ENCODE measurements at places on chromosomes 7 and 10. TPM values are rescaled to one million over a fixed set of nuclear protein-coding genes. Genes with fewer than 3 reads are reported as not detected.
A peak's percentile ranks its signal among the peaks of the same experiment; 100 is the strongest.

Gene MAT1A
- 0.29 TPM for total RNA-seq

GRCh38 chr7:68203251-68203650 lies 1206.6 kb downstream of the TYW1 start:
- no peak for DNase-seq

DNA sequence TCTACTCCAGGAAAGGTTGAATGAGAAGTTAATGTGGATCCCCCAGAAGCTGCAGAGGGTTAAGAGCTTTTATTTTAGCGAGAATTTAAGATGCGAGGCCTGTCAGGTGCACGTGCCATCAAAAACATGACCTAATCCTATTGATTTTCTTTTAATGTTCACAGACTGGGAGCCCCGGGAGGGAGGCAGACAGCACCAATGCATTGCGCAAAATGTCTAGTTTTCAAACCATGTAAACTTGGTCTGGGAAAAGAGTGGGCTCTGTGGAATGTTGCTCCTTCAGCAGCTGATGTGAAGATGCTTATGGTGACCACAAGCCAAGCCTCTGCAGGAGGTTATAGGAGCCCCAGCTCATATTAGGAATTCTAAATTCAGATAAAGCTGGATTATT lies 172.0 kb upstream of the ITGB1 start:
- no peak for DNase-seq

GRCh38 chr10:131743190-131744151 lies 157.3 kb upstream of the PPP2R2D start:
- no peak for DNase-seq

DNA sequence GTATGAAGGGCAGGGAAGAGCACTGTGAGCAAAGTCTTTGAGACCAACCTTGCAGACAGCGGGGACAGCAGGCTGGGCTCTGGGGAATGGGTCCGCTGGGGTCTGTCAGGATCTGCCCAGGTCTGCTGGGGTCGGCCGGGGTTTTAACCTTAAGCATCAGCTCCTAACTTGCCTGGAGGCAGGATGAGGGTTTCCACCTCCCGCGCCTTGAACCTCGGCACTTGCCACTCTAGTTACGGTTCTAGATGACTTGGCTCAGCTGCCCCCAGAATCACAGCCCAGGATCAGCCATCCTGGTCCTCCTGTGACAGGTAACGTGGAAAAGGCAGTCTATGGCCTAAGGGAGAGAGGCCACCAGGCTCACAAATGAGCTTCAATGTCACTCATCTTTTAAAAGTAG lies 50.4 kb upstream of the CACUL1 start:
- no peak for DNase-seq

Gene TAS2R5
- 2.0 TPM for total RNA-seq

DNA sequence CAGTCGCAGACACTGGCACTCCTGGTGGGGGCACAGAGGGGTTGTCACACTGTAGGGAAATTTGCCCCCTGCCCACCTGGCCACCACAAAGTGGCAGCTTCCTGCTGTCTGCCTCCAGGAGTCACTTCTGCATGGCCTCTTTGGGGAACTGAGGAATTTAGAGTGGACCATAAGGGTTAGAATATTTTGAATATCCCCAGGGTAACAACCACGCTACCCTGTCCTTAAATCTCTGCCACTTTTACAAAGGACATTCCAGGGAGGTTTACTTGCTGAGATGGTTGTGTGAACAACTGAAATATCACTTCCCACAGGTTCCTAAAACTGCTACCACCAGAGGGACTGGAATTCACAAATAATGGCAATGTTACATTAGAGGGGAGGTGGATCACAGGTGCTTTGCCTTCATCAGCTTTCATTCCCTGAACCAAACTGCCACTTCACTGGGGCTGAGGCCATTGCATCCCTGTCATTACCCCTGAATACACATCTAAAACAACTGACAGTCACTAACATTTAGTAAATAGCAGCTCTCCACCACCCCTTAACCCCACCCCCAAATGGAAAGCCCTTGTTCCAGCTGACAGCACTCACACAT lies 88.1 kb upstream of the IFRD1 start:
- no peak for DNase-seq

DNA sequence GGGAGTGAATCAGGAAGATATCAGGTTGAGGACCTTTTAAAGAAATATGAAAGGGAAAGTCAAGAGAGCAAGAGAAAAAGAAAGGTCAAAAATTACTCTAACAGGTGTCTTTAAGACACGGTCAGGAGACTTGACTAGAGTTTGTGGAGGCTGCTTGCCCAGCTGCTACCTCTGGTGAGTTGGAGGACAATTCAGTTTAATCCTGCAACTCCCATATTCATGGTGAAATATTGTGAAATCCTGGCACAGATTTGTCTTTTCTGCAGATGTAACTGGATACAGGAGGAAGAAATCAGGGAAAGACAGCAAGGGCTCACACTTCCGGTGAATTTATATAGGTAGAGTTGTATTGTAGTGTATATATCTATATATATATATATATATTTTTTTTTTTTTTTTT lies 93.5 kb downstream of the AKAP9 start:
- DNase-seq: no peak

DNA sequence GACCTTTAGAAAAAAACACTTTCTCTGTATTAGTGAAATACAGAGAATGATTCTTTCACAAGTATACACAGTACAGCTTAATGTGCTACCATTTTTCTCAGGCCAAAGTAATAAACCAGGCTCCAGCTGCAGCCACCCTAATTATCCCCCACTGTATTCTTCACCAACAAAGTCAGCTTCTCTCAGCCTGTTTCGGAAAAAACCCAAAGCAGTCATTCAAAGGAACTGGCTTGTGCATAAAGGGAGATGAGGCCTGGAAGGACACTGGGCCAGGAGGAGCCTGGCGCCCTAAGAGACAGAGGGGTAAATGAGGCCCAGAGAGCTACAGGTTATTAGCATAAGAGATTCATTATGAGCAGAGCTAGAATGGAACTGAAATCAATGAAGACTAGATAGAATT lies 9.2 kb downstream of the USP54 start:
- DNase-seq: no peak

GRCh38 chr7:130415006-130415405 lies 25.8 kb downstream of the CEP41 start:
- no peak for DNase-seq

GRCh38 chr7:25790963-25791362 lies 361.0 kb upstream of the NFE2L3 start:
- DNase-seq: no peak

Gene NUTM2D
- 2.8 TPM for total RNA-seq

- DNase-seq: no peak
Observed at GRCh38 chr10:12561720-12562119, 212.4 kb downstream of the CAMK1D start.

DNA sequence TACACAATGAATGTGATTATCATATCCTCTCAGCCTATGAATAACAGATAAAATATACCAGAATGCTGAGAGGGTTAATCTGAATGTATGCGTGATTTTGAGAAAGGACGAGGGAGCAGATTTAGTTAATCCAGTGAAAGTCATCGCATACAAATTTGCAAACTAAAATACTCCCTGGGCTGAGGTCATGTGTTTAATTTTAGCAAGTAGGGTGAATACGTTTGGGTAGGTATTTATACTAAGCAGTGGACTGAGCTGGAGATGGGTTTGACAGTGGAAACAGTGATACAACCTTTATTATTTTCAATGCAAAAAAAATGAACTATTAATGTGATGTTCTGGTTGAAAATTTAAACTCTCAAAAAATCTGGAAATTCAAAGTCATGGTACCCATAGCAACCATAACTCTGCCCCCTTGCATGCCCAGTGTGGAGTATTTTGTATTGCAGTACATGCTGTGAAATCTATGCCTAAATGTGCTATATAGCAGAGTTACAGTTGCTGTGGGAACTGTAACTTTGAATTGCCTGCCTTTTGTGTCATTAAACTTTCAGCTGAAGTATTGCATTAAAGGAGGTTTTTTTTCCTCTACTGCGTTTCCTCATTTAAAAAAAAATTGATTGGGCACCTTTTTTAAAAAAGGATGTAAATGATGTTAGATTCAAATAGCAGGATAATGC lies 9.5 kb upstream of the ARID5B start:
- DNase-seq: no peak

DNA sequence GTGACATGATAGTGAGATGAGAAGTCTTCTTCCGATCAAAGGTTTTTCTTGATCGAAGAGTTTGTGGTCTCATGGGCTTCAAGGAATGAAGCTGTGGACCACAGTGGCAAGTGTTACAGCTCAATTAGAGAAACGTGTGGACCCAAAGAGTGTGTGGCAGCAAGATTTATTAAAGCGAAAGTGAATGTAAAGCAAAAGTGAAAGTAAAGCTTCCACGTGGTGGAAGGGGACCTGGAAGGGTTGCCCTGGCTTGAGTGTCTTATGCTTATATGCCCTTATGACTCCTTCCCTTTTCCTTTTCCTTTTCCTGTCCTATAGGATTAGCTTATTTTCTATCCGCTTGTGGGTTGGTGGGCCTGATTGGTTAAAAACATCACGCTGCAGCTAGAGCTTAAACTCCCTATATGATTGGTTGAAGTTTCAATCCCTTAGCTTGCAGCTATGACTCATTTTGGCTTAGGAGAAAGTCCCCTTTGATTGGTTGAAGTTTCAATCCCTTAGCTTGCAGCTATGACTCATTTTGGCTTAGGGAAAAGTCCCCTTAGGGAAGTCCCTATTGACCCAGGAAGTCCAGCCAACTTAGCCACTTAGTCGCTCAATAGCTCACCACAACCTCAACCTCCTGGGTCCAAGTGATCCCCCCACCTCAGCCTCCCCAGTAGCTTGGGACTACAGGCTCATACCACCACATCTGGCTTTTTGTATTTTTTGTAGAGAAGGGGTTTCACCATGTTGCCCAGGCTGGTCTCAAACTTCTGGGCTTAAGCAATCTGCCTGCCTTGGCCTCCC lies 34.7 kb downstream of the MRPS24 start:
- DNase-seq: no peak

Gene SYCE1
- 5.4 TPM for total RNA-seq

Gene PRKCQ
- total RNA-seq: 1.8 TPM

Gene RHEB
- 95.0 TPM for total RNA-seq

DNA sequence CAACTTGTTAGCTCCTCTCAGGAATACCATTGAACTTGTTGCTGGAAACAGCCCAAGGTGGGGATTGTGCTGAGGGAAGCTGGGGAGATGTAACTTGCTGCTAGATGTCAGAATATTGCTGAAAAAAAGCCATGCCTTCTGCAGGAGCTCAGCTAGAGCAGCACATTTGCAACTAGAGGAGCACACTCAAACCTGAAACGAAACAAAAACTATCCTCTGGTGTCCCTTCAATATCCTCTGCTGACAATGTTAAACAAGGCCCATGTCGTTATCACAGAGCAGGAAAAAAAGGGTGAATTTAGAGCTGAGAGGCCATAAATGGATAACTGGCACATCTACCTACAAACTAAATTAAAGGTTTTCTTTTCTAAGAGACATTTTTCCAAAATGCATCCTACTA lies 53.7 kb upstream of the MACC1 start:
- no peak for DNase-seq

Gene PARD3
- total RNA-seq: 48.2 TPM

Gene DLX5
- total RNA-seq: not detected

Gene DUSP5
- total RNA-seq: 3.8 TPM

- no peak for DNase-seq
Observed at GRCh38 chr7:130024390-130024789, 26.8 kb downstream of the ZC3HC1 start.

Gene BEND7
- total RNA-seq: 9.9 TPM

Gene ETV1
- total RNA-seq: 5.6 TPM

Gene ATP6V0A4
- 2.6 TPM for total RNA-seq

DNA sequence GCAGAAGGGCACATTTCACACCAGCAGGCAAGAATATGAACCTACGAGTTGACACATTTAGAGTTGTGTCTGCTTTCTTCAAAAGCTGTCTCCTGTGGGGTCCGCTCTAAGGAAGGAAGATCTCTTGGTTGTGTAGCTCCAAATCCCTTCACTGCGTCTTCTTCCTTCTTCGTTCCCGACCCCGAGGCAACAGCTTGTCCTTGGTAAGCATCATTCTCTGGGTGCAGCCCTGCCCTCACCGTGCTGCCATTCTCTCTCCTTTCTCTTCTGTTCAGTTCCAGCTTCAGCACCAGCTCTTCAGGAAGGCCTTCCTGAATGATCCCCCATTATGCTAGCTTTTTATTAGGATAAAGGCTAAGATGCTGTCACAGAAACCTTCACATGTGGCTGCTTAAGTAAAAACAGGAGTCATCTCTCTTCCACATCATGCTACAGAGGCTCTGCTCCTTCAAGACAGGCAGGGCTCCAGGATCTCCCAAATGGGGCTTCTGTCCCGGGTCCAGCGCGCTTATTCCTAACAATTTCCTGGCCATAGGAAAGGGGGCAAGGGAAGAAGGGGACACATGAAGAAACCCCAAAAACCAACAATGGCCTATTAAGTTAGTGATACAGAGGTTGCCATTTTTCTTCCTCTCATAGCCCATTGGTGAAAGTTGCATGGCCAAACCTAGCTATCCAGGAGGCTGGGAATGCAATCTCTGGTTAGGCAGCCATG lies 52.2 kb upstream of the SHH start:
- peak; percentile 12 for DNase-seq

DNA sequence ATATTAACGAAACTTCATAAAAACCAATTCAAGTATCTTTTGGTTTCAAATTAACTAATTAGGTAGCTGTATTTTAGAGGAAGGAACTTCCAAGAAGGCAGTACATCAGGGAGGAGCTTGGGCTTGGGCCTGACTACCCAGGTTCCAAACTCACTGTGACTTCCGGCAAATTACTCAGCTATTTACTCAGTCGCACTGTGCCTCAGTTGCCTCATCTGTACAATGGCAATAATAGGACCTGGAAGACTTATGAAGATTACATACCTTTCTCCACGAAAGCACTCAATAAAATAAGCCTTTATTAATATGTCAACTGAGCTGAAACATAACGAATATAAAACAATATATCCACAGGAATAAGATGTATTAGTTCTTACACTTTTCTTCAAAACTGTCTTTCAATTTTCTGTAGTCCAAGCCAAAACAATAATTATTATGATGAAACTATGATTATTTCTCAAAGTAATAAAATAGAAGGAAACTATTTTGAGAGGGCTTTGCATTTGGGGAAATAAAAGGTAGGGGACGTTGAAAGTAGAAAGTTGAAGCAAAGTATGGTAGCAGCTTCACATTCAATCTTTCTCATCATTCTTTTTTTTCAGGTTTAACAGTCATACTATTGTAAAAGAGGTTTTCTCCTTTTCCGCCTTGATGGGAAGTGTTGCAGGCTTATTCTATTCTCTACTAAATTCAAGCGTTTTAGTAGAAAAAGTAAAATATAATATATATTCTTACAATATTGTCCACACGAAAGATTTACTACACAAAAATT lies 10.5 kb upstream of the EBLN1 start:
- DNase-seq: no peak

DNA sequence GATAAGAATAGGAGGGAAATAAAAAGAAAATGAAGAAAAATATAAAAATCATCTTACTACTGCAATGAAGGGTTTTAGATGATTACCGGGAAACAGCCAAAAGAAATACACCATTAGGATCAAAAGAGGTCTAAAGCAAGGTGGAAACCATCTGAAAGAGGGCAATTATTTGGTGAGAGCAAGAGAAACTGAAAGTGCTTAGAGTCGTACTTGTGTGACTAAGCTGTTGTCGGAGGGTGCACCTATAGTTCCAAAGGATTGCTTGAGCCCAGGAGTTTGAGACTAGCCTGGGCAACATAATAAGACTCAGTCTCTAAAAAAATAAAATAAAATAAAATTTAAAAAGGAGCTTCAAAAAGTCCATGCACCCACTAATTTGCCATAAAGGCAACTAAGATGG lies 169.5 kb downstream of the DKK1 start:
- DNase-seq: no peak
